ENCODE measurements at places on chromosomes 6 and 20.

GRCh38 chr6:34239893-34240292, 3.2 kb downstream of the HMGA1 start:
- no peak for DNase-seq

GRCh38 chr20:58651946-58652605, 993 bp downstream of the STX16 start:
- no peak for DNase-seq

DNA sequence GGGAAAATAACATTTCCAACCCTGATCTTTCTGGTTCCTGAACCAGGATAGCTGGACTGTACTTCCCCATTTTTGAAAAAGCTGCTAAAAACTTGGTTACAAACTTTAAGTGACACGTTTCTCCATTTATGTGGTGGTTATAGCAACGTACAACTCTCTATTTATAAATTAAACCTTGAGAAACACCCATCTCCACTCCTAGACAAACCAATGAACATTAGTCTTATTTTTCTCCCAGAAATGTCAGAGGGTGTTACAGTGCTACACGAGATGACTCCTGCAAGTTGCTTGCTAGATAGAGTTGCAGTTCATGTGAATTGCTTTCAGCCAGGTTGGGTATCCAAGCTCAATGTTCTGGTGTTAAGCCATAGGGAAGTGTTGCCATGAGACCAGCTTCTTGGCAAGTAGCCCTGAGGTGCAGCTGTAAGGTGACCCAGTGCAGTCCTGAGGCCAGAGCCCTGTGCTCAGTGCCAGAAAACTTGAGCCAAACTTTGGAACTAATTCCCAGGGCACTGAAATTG, 51.3 kb upstream of the REV3L start:
- peak; percentile 33 for DNase-seq

GRCh38 chr6:16184129-16184528, 54.3 kb upstream of the GMPR start:
- peak; percentile 42 for DNase-seq

GRCh38 chr6:167157414-167157813, 366 bp downstream of the GPR31 start:
- DNase-seq = no peak

- DNase-seq = no peak
Observed at GRCh38 chr20:58854638-58855471, 2.3 kb downstream of the GNAS start.

DNA sequence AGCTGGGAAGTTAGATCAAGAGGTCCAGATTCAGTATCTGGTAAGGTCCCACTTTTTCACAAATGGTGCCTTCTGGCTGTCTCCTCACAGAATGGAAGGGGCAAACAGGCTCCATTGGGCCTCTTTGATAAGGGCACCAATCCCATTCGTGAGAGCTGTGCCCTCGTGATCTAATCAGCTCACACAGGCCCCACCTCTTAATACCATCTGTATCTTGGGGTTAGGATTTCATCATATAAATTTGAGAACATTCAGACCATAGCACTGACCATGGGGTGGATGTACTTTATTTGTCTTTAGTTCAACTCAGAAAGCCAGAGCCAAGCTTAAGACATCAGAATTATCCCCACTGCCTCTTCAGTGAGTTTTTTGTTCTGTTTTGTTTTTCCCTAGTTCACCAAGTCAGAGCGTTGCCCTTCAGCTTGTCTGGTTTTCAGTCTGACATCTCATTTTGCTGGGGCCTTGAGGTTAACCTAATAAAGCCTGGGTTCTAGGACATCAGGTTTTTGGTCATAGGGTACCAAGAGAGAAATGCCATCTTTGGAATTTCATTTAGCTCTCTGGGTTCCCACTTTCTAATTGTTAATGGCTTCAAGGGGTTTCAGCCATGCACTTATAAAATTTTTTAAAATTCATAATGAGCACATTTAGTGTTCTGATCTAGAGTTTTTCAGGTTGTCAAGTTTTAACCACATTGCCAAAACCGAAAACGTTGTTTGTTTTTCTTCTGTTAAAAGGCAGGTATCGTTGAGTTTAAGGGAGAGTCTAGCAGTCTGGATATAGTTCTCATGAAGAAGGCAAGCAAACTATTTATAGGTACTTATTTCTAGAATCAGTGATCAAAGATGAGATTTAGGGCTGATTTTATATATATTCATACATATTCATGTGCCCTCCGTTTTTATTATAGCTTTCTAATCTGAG, 19.0 kb downstream of the SENP6 start:
- DNase-seq = no peak

DNA sequence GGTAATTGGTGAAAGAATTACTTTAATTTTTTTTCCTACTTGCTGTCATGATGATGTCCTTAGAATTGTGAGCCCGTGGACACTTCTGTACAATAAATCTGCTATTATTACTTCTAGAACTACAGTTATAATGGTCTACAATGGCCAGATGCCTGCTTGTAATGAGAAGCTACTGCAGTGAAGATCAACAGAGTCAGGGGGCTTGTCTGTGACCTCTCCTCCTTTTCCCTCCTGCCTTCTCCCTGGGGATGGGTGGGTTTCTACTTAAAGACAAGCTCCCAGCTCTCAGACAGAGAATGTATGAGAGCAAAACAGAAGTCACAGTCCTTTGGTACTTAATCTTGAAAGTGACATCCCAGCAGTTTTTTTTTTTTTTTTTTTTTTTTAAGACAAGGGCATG, 13.2 kb upstream of the PANK2 start:
- no peak for DNase-seq

GRCh38 chr6:33092385-33092784, 16.6 kb downstream of the HLA-DPB1 start:
- no peak for DNase-seq

DNA sequence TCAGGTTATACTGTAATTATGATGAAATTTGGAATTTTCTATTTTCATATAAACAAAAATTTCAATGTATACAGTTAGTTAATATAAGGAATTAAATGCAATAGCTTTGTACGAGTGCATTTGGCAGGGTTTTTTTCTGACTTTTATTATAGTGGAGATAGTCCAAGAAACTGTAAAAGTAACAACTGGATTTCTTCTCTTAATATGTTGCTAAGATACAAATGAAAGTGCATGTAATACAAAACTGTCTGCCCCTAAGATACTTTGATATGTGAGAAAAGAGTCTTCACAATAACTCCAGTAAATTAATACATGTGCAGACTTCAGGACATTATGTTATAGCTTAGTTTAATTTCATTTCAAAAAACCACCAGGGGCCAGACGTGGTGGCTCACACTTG, 721.4 kb downstream of the CBLN4 start:
- DNase-seq = no peak

DNA sequence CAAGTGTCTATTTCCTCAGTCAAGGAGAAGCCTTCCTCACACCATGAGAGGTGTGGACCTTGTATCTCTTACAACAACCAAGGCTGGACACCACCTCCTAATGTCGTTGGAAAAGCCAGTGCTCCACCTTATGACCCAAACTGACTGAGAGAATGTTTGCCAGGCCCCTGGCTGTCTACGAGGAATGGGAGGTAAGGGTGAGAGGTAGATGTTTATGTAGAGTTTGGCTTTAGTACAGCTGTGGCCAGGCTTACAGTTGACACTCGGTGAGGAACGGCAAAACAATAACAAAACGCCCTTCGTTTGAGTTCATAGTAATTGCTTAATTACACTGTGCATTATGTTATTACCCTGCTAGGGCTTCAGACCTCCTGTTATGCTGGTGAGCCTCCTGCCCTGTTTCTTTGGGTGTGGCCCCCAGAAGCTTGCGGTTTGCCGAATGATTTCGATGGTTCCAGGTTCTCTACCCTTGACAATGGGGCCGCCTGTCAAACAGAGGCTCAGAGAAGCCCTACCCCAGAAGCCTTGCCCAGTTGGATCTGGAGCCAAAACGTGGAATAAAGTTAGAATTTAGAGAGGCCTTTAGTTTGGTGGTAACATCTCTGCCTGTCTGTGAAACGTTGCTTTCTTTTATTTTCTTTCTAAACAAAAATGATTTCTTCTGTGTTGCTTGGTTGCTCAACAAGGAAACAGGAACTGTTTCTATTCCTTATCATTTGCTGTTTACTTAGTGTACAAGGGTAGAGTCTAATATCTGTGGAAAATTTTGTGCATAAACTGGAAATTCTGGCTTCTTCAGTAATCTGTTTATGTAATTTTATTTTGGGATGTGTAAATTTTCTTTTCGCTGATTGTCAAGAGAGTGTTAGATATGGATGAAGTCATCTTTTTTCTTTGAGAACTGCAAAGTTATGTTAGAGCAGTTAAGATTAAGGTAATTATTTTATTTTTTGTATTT, 60.4 kb upstream of the FOXQ1 start:
- DNase-seq = no peak

DNA sequence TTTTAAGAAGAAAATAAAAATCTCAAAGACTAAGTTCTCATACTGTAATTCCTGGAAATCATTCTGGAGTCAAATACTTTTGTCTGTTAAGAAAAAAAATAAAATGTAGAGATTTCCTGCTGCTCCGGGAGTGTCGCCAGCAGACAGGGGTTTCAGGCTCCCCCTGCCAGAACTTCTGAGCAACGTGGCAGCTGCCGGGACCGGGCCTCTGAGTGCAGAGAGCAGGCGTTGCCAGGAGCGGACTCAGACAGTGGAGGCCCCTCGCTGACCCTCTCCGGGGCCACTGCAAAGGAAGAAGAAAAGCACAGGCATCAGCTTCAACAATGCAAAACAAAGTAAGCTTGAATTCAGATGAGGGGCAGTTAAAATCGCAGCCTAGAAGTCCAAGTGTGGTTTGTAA, 95.5 kb downstream of the THBS2 start:
- DNase-seq = no peak

DNA sequence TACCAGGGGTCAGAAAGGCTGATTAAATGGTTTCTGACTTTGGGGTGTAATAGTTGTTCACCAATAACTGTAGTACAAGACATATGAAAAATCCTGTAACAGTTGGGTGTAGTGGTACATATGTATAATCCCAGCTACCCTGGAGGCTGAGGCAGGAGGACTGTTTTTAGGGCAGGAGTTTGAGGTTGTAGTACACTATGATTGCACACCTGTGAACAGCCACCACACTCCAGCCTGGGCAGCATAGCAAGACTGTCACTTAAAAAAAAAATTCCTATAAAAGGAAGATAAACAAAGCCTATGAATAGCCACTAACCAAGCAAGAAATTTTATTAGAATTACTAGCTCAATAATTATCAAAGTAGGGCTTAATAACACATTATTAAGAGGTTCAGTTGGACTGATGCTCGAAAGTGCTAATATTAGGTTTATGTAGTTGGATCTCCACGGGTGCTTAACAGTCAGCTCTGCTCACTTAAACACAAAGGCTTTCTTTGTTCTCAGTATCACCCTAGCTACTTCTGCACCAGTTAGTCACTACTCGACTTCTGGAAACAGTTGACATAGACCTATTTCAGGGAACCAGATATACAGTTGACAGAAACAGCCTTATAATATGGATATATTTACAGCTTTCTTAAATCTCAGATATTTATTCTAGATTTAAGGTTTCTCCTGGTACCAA, 113.0 kb downstream of the MTFR2 start:
- no peak for DNase-seq

GRCh38 chr20:21048841-21049273, 57.3 kb downstream of the LINC00237 start:
- no peak for DNase-seq

- DNase-seq = no peak
Observed at GRCh38 chr20:50709636-50709973, 18.3 kb upstream of the RIPOR3 start.

- DNase-seq = no peak
Observed at GRCh38 chr20:47009784-47010183, 115.1 kb downstream of the EYA2 start.

- no peak for DNase-seq
Observed at GRCh38 chr6:116616737-116617053, 416 bp downstream of the RSPH4A start.

DNA sequence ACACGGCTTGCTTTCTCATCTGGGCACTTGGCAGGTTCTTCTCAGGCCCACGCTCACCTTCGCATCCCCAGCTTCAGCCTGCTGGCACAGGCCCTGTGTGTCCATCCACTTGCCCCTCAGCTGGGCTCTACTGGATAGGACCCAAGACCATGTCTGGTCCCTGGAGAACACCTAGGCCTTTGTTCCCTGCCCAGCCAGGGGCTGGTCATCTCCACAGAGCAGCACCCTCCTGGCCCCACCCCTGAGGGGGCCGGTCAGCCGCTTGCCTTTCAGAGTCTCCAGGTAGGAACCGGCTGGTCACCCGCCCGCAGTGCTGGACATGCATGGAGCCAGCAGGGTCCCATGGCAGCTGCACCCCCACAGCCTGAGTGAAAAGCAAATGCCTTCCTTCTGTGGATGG, 191.2 kb downstream of the SYNDIG1 start:
- no peak for DNase-seq

DNA sequence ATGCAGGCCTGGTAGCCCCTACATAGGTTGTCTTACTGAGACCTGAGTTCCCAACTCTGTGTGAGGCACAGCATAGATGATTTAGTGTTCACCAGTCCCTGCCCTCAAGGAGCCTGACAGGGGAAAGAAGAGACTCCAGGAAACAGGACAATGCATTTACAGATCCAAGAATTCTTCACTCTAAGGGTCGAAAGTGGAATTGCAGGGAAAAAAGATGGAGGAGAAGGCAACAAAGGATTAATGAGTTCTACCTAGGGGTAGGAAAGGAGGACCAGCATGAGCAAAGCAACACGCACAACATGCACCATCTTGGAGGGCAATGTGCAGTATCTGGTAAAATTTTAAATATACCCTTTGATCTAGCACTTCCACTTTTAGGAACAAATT, 5.9 kb downstream of the SPAG4 start:
- no peak for DNase-seq

DNA sequence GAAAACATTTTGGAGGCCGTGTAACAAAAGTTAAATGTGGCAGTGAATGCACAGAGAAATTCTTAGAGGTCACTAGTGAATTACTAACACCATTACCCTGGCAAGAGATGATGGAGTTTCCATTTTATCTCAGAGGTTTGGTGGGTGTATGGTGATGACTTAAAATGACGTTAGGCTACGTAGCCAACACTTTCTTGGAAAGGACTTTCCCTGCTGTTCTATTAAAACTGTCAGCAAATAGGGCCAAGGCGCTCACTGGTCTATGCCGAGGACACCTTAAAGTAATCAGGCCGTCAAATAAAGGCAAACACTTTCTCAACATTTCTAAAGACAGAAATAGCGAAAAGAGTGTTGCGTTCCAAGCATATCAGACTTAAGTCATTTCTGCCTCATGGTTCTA, 160.8 kb downstream of the GMPR start:
- DNase-seq = no peak

DNA sequence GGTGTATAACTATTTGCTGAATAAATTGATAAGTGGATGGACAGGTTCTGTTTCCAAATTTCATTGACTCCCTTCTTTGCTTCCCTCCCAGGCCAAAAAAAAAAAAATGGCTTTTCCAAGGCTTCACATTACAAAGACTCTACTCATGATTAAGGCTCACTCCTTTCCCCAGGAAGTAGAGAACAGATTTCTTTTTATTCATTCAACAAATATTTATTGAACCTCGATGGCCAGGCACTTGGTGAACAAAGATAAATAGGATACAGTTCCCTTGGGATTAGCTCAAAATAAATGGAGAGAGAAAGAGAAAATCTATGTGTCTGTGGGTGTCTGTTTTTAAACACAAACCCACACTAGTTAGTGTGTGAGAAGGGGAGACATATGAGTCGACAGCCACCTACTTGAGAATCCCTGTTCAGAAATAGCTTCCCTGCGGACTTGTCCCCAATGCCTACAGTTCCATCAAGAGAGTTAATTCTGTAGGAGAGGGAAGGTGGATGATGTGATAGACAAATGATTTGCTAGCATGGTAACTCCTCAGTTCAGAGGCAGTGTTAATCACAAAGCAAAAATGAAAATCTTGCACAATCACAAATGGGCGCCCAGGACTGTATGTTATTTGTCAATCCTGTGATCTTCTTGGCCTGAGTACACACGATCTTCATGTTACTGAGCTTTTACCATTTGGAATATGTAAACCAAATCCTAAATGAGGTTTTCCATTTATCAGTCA, 20.3 kb downstream of the TRAF3IP2 start:
- DNase-seq = no peak
